Caco-2 (cell line): ENCODE measurements at places on chromosomes 7 and 10.
A peak's percentile ranks its signal among the peaks of the same experiment; 100 is the strongest.

DNA sequence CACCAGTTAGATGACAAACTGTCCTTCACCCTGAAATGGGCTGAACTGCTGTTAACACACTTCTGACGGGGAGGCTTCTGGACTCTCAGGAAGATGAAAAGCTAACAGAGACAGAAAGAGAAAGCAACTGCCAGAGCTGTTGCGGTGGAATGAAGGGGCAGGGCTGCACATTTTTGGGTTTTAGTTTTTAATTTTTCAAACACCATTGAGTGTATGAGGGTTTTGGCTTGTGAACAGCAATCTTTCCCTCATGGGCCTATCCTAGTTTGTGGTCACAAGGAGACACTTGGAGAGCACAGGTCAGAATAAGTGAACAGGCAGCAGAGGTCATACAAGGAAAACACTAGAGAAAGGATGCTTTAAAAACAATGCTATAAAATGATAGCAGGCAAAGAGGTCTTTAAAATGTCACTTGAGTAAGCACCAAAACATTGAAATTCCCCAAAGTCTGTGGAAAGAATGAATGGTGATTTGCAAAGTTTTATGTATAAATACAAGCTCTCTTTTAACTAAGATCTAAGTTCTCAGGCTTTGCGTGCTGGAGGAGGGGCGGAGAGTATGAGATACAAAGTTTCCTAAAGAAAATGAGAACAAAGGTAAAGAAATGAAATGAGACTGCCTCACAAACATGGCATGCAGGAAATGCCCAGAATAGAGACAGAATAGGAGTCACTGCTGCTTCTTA is 101.4 kb upstream of the GLI3 start:
- no peak for DNase-seq

DNA sequence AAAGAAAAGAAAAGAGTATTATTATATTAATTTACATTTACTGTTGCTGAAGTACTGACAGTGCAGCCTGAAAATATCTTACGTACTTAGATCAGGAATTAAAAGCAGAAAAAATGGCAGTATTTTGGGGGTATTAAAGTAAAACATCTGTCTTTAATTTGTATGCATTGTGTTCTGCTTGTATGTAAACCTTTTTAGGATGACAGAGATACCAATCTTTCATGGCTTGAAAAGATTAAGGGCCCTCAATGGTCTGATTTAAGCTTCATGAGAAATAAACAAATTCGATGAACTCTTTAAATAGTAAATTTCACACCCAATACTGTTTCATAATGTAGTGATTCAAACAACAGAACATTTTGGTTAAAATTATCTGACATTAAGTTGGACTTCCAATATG is 116.3 kb downstream of the MLLT10 start:
- no peak for DNase-seq

GRCh38 chr10:28036587-28036986 is 37.7 kb upstream of the ODAD2 start:
- no peak for DNase-seq

DNA sequence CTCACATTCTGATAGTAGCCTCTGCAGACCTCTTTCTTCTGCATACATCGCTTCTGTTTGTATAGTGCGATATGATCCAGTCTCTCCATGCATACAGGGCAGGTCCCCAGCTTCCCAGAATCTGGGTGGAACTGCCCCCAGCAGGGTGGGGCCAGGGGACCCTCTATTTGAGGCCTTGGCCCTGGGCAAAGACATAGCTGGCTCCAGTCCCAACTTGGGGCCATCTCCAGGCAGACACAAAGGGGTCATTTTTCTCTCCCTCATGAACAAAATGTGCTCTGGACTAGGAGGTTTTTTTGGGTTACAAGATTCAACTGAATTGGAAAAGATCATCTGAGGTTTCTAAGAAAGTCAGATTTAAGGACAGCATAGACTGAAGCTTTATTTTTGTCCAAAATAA is 21.1 kb upstream of the HSPA12A start:
- no peak for DNase-seq

DNA sequence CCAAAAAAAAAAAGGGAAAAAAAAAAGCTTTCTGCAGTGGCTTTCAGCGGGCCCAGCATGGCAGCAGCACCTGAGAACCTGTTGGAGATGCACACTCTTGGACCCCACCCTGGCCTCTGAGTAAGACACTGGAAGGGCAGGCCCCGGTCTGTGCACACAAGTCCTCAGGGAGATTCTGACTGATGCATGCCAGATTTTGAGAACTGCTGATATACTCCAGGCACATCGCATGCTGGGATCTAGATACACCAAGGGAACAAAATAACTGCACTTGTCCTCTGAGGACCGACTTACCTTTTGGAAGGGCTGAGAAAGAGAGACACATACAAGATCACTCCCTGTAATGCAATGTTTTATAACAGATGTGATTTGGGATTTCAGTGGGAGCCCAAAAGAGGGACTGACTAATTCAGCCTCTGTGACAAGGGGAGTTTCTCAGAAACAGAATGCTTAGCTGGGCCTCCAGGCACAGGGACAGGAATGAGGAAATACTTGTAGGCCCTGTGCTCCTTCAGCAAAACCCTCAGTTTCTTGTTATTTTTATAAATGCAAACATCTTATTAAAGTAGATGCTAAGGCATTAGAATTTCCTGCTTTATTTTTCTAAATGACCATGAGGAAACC is 8.2 kb downstream of the EGFR start:
- DNase-seq, result no peak

GRCh38 chr7:105787793-105788192 is 88.6 kb downstream of the ATXN7L1 start:
- DNase-seq, result peak; percentile 57

DNA sequence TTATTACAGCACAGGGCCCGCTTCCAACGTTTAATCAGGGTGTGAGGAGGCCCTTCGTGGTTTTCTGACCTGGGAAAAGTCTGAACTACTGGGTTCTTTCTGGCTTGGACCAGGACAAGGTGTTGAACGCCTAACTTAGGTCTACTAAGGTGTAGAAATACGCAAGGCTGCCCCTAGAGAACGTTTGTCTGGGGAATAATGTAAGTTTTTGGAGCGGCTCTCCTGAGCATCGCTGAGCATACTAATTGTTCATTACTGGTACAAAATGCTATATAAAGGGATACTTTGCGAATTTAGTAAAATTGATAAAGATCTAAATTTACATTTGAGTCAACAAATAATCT is 32.4 kb upstream of the TOMM7 start:
- no peak for DNase-seq

DNA sequence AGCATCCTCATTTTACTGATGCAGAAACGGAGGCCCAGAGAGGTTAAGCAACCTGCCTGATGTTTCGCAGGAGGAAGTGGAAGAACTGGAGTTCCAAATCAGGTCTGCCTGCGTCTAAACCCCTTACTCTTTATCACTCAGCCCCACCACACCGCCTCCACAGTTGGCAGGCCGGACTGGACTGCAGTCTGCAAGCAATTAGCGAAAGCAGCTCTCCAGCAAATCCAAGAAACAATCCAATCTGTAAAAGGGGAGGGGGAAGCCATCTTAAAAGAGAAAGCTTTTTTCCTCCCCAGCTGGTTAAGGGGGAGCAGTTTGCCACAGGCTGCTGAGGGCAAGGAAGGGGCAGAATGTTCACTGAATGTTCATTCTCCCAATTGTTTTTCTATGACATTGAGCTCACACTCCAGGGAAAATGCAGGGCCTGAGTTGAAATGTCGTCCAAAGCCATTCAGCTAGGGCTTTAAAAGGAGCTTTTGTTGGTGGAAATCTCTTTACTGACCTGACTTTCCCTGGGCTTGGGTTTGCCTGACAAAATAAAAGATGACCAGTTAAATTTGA is 350.1 kb downstream of the RNLS start:
- DNase-seq, result no peak

DNA sequence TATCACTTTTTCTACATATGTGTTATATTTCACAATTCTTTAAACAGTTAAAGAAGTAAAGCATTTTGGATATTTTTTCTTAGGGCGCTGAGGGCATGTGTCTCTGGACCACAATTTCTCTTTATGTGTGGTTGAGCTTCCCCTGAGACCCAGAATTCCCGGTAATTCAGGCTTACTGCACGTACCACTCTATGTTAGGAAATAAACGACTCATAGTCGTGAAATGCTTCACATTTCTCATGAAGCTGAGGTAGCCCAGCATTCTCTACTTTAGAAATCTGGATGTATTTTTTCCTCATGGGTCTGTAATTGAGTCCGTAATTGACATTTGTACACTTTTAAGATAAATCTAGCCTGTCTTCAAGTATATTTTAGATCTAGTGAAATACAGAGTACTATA is 170.6 kb downstream of the FZD1 start:
- no peak for DNase-seq

- no peak for DNase-seq
These were observed 123.9 kb upstream of the FZD1 start for GRCh38 chr7:91140286-91140685.

- DNase-seq, result no peak
These were observed 510.0 kb downstream of the TNS3 start for GRCh38 chr7:47071866-47072265.

GRCh38 chr10:104487794-104488438 is 134.3 kb downstream of the CFAP58 start:
- no peak for DNase-seq
